ENCODE measurements at places on chromosomes 16 and 17.

DNA sequence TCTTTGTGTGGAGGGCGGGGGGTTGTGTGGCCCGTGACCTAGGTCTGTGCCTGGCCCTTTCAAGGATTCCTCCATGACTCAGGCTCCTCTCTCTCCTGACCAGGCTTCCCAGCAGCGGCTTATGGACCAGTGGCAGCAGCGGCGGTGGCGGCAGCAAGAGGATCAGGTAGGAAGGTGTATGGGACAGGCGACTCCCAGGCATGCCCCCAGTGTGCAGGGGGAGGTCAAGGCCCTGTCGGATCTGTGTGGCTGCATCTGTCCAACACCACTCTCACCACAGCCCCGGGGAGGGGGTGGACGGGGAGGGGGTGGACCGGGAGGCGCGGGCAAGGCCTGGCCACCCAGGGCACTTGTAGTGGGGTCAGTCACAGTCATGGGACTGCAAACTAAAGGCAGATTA, 93.1 kb downstream of the CCDC182 start:
- no peak for DNase-seq

DNA sequence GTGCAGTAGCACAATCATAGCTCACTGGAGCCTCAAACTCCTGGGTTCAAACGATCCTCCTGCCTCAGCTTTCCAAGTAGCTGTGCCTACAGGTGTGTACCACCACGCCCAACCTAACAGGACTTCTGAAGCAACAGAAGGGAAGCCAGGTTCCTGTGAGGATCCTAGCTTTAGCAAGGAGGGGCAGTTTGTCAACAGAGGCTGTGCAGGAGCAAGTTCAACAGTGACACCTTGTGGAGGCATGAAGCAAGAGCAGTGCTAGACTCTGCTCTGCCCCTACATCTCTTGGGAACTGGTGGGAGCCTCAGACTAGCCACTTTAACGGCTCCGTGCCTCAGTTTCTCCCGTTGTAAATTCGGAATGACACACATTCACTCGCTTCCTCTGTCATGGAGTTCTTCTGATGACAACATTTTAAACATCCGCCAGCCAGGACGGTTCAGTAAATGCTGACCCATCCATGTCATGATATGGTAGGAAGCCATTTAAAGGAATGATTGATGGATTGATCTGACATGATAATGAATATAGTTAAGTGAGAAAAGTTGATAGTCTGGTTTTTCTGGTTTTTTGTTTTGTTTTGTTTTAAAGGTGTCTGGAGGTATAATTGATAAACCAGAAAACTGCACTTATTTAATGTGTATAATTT, 218.7 kb downstream of the MRTFB start:
- no peak for DNase-seq

DNA sequence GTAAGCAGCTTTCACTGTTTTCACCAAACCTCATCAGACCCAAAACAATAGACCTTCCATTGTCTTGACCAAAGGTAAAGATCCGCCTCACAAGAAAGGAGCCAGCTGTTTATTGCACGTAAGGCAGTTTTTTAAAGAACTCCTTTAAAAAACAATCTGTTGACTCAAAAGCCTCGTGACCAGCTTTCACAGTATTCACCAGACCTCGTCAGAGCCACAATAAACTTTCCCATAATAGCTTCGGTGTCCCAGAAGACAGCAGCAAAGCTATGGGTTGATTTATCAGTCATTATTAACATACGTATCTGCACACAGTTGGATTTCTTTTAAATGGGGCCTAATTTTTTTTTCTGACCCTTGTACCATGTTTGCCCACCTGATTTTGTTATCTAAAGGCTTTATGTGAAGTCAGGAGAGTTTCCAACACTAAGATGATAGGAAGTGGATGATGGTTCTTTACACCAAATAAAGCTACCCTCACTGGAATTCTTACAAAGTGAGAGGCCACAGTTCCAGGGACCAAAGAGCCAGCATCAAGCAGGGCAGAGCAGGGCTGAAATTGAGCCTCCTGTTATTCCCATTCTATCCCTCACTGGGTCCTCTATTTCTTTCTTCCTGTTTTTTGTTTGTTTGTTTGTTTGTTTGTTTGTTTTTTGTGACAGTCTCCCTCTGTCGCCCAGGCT, 17.6 kb upstream of the HELZ start:
- DNase-seq, result no peak

DNA sequence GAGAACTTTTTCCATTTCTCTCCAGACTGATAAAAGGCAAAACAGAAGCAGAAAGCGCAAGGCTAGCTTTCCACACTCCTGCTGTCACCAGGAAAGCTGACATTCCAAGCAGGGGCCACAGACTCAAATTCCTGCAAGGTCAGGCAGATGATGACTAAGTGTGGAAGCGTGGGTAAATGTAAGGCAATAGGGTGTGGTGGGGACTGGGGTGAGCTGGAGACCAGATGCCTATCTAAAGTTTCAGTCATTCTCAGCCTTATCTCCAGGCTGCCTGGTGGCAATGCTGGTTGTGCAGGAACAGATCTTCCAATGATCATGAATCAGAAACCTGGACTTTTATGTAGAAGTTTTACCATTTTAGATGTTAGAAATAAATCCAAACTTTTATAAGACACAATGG, 224.1 kb downstream of the GSG1L start:
- DNase-seq, result no peak

DNA sequence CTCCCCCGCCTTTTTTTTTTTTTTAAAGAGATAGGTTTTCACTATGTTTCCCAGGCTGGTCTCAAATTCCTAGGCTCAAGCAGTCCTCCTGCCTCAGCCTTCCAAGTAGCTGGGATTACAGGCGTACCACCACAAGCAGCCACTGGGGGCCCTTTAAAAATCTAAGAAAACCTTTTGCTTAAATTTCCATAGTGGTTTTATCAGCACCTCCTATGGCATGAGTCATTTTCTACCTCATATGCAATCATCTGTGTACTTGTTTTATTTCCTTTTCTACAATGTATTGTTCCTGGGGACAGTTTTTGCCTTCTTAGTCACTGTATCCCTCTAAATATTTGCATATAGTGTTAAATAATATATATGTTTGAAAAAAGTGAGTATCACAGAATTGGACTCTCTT, 29.2 kb downstream of the GNA13 start:
- peak; percentile 27 for DNase-seq

DNA sequence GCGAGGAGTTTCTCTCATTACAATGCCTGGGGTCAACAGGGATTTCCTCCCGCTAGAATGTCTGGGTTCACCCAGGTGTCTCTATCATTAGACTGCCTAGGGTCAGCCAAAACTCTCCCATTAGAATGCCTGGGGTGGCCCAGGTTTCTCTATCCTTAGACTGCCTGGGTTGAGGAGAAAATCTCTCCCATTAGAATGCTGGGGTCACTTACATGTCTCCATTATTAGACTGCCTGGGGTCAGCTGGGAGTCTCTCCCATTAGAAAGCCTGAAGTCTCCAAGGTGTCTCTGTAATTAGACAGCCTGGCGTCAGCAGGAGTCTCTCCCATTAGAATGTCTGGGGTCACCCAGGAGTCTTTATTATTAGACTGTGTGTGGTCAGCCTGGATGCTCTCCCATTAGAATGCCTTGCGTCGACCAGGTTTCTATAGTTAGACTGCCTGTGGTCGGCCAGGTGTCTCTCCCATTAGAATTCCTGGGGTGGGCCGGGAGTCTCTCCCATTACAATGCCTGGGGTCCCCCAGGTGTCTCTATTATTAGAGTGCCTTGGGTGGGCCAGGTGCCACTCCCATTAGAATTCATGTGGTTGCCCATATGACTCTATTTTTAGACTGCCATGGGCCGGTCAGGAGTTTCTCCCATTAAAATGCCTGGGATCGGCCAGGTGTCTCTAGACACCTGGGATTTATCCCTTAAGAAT, 2272.1 kb downstream of the TP53TG3F start:
- no peak for DNase-seq

GRCh38 chr17:79182176-79183042, 107.8 kb downstream of the ENGASE start:
- no peak for DNase-seq

- DNase-seq, result no peak
Observed at GRCh38 chr17:27536781-27537180, 80.5 kb downstream of the KSR1 start.

GRCh38 chr16:7716660-7717550, 384.3 kb downstream of the RBFOX1 start:
- DNase-seq, result no peak

- DNase-seq, result no peak
Observed at GRCh38 chr17:38705803-38706504, 881 bp downstream of the MLLT6 start.

DNA sequence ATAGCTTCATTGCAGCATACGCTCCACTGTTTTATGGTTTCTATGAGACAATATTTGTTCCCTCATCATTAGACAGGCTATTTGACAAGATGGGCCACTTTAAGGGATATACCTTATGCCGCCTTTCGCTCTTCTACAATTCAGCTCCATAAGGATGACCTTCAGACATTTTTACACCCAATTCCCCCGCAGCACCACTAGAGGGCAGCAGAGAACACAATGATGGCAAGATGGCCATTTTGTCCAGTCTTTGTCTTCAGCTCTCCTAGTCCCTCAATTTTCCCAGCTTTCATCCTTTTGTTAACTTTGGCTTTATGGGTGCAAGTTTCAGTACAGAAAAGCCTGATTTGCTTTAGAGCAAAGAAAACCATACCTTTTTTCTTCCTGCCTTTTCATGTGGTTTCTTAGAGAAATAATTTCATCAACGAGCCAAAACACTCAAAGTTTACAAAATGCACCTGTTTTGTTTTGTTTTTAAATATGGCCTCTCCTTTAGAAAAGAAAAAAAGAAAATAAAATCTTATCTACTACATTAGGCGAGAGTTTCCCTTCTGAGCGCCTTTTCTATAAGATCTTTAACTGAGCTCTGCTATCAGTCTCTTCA, 355.3 kb downstream of the TOX3 start:
- no peak for DNase-seq

DNA sequence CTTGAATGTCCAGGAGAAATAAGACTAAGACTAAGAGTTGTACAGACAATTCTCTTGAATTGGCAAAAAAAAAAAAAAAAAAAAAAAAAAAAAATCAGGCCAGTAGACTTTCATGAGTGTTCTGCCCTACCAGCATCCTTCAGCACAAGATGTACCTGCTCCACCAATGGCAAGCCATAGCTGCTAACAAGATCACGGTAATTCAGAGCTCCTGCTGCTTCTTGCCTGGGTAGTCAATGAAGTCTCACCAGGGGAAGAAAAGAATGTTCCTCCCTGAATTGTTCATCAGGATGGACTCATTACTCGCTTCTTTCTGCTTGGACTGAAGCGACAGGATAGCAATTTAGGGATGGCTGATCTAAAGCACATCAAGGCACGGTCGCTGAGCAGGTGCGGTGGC, 31.1 kb upstream of the APOH start:
- DNase-seq, result no peak

- DNase-seq, result no peak
Observed at GRCh38 chr16:78376452-78376851, 277.0 kb downstream of the WWOX start.

GRCh38 chr17:80119271-80119791, 17.9 kb downstream of the GAA start:
- no peak for DNase-seq

GRCh38 chr17:258906-259305, 77.5 kb upstream of the DOC2B start:
- DNase-seq, result no peak

DNA sequence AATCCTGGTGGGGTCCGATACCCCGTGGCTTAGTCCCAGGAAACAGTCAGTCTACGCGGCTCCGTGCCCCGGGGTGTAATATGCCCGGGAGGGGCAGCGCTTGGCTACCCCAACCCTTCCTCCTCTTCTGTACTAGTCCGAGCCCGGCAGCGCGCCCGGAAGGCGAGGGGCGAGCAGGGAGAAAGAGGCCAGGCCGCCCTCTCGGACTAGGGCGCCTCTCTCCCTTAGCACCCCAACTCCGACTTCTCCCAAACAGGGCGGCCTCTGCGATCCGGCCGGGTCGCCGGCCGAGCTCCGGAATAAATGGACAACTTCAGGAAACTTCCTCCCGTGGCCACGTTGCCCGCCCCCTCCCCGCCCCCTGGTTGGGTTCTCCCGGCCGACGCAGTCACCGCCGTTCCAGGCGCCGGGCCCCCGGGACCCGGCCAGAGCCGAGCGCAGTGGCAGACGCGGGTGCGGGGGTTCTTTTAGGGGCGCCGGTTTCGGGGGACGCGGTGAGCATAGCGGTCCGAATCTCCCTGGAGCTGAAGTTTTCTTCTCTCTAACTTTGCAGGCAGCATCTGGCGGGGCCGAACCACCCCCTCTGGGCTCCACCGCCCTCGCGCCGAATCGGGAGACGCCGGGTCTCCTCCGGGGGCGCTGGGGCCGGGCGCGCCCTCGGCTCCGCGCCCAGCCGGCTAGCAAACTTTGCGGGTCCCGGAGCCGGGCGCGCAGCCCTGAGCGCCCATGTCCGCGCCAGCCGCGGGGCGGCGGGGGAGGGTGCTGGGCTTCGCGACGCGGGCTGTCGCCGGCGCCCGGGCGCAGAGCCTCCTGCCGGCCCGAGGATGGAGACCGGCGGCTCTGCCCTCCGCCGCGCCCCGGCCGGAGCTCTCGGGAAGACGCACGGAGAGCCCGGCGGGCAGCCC, at the start of gene SDK2:
Gene SDK2, minus strand, starts transcription at position 301 of the 905 bp plus-strand sequence. CDS start 357 bp downstream, outside the sequence.
- DNase-seq, result no peak
